ENCODE measurements at places on chromosomes 7 and 10.

- DNase-seq, result no peak
These were observed 53.9 kb upstream of the CAV2 start for GRCh38 chr7:116445447-116446211.

DNA sequence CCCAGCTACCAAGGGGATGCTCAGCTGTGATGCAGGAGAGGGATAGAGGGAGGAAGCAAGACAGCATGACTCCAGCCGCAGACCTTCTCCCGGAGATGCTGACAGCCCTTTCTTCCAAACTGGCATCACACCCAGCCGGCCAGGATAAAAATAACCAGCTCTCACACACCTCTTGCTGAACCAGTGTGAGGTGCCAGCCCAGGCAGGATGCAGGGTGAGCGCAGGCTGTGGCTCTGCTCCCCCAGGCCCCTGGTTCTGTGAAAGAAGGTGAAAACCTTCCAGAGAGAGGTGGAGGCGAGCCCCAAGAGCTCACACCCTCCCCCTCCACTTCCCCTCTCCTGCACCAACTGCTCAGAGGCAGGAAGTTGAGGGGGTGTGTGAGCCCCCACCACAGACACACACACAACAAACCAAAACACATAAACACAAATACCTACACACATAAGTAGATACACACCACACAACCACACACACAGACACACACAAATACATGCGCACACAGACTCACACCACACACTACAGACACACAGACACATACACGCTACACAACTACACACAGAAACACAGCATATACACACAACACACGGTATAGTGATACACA is 4.0 kb downstream of the GPR15LG start:
- no peak for DNase-seq

DNA sequence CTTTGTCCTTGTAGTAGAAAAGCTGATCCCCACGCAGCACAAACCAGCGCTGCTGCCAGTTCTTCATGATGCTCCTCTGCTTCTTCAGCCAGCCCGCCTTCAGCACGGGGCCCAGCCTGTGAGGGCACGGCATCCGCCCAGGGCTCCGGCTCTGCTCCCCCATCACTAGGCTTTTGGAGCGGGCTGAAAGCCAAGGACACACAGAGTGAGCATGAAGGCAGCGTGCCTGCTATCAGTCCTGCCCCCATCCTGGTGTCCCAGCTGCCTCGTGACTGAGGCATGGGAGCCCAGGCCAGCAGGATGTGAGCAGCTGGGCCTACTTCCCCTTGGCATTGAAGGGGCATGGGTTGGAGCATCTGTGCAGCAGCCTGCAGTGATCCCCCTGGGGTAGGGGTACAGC is 21.9 kb downstream of the ARHGAP22 start:
- DNase-seq, result no peak

- no peak for DNase-seq
These were observed 197.9 kb downstream of the PTPRN2 start for GRCh38 chr7:158389514-158390425.

GRCh38 chr7:79471699-79472098 is 18.2 kb upstream of the MAGI2 start:
- no peak for DNase-seq
